ENCODE measurements at places on chromosomes 1 and 21.

- no peak for DNase-seq
Observed at GRCh38 chr1:88035578-88035977, 648.5 kb upstream of the PKN2 start.

- no peak for DNase-seq
Observed at GRCh38 chr1:91696321-91696720, 189.6 kb downstream of the TGFBR3 start.

GRCh38 chr1:91018006-91018405 lies 3.8 kb downstream of the ZNF644 start:
- peak; percentile 57 for DNase-seq

GRCh38 chr1:152034324-152034653 lies 2.5 kb downstream of the S100A11 start:
- no peak for DNase-seq

GRCh38 chr1:32877211-32878110 lies 6.7 kb upstream of the FNDC5 start:
- DNase-seq = no peak

DNA sequence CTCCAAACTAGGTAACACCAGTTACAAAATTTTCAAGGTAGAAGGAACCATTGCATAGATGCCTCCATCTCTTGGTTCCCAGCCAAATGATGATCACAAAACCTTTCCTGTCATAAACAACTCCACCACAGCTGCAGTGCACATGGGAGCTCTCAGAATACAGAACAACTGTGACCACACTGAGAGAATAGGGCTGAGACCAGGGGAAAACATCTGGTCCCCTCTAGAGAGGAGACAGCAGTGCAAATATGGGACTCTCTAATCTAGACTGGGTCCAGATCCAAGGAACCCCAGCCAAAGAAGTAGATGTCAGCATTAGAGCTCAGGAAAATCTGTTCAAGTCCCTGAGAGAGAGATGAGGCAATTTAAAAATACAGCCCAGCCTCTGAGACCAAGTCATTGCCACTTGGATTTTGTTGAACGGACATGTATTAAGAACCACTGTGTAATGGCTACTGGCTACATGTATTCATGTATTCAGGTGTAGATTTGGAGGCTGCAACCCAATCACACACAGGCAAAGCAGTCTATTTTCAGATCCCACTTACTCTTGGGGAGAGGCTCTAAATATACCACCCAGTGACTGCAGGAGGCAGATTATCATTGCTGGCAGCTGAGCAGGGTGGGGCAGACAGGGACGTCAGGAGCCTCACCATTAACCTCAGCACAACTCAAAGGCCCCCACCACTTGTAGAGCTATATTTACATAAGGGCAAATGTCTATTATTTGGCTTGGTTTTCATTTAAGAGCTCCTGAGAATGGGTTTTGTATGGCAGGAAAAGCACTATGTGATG lies 7.6 kb upstream of the RXRG start:
- DNase-seq = no peak

GRCh38 chr1:233843525-233844204 lies 60.8 kb upstream of the SLC35F3 start:
- DNase-seq = no peak

GRCh38 chr1:192153276-192153675 lies 5.0 kb upstream of the RGS18 start:
- no peak for DNase-seq

DNA sequence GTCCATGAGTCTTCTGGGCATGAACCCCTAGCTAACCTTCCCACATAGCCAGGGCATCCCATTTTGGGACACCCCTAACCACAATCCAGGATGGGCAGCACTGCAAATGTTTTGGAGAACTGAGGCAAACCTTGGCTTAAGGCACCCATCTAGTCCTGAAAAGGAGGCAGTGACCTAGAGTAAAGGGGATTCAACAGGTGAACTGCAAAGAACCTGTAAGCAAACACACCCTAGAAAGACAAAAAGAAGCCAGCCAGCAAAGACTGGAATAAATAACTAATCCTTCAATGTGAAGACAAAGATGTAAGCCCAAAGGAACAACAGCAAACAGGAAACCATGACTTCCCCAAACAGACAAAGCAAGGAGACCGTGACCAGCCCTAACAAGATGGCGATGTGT lies 56.8 kb upstream of the PPIH start:
- DNase-seq = no peak

GRCh38 chr1:55926906-55927471 lies 652.4 kb downstream of the PLPP3 start:
- DNase-seq = peak; percentile 2

- no peak for DNase-seq
Observed at GRCh38 chr1:173411835-173412742, 65.0 kb upstream of the PRDX6 start.

- DNase-seq = peak; percentile 50
Observed at GRCh38 chr1:156075162-156075561, 7.1 kb downstream of the MEX3A start.

GRCh38 chr1:63775418-63776127 lies 1.8 kb downstream of the ROR1 start:
- no peak for DNase-seq

- no peak for DNase-seq
Observed at GRCh38 chr1:148293651-148294050, 141.6 kb upstream of the NBPF11 start.

- DNase-seq = no peak
Observed at GRCh38 chr1:201955729-201956143, 433 bp downstream of the TIMM17A start.

GRCh38 chr1:81998165-81998564 lies 197.4 kb downstream of the ADGRL2 start:
- no peak for DNase-seq

GRCh38 chr1:233122779-233123178 lies 172.4 kb downstream of the NTPCR start:
- no peak for DNase-seq

GRCh38 chr1:222010306-222010705 lies 268.4 kb upstream of the DUSP10 start:
- no peak for DNase-seq

DNA sequence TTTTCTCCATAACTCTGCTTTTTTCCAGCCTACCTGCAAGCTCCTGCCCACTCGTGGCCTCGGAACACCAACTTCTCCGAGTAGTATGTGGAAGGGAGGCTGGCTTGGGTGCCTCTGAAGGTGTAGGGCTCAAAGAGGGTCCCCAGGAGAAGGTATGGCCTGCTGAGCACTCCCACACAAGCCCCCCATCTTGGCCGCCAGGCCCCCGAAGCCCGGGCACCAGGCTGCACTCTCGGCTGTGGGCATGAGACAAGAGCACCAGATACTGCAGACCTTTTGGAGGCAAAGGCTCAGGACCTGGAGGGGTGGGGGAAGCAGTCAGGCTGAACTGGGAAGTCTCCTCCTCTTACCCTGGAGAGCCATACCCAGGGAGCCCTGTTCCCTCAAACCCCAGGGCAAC lies 1.7 kb downstream of the ZNF692 start:
- DNase-seq = no peak

- no peak for DNase-seq
Observed at GRCh38 chr1:171017426-171017825, 73.3 kb upstream of the FMO3 start.

- no peak for DNase-seq
Observed at GRCh38 chr1:52238887-52239707, 97.2 kb downstream of the ZFYVE9 start.

- peak; percentile 88 for DNase-seq
Observed at GRCh38 chr1:199463521-199464127, 563.9 kb upstream of the NR5A2 start.

DNA sequence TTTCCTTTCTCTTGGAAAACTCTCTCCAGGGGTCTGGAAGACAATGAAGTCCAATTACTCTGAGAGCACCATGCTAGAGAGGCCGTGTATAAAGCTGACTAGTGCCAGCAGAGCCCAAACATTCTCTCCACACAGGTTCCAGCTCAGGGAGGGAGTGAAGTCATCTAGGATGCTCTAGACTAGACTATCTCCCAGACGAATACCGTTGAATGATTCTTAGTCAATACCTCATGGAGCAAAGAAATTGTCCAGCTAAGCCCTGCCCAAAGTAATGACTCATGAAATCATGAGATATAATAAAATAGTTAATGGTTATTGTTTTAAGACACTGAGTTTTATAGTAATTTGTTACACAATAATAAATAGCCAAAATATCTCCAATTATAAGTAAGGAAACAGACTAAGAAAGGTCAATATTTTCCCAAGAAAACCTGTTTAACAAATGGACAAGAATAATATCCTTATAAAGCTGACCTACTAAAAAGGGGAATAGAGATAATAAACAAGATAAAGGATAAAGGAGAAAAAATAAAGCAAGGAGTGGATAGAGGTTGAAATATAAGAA lies 163.9 kb upstream of the LRRC7 start:
- DNase-seq = peak; percentile 6

GRCh38 chr1:38831731-38832369 lies 27.7 kb downstream of the RRAGC start:
- no peak for DNase-seq

GRCh38 chr1:158819461-158820443 lies 11.4 kb upstream of the MNDA start:
- no peak for DNase-seq

DNA sequence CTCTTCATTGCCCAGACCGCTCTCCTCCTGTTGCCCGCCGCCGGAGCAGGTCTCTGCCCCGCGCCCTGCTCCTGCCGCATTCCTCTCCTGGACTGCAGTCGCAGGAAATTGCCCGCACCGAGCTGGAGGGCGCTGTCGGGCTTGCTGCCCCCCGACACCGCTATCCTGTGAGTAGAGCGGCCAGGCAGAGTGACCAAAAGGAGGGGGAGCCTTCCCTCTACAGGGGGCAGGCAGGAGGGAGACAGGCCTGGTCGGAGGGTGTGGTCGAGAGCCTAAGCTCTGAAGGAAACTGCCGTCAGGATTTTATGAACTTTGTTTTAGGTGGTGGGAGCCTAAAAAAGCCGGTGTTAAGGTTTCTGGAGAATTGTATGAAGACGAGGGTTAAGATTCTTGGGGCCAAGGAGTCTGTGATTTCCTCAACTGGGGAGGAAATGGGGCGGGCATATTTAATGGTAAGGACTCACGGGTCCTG lies 517 bp downstream of the LRIG2 start:
- peak; percentile 87 for DNase-seq

All from GM23338 (cell line).